ENCODE measurements at places on chromosomes 13 and 19. TPM values are rescaled to one million over a fixed set of nuclear protein-coding genes. Genes with fewer than 3 reads are reported as not detected.

DNA sequence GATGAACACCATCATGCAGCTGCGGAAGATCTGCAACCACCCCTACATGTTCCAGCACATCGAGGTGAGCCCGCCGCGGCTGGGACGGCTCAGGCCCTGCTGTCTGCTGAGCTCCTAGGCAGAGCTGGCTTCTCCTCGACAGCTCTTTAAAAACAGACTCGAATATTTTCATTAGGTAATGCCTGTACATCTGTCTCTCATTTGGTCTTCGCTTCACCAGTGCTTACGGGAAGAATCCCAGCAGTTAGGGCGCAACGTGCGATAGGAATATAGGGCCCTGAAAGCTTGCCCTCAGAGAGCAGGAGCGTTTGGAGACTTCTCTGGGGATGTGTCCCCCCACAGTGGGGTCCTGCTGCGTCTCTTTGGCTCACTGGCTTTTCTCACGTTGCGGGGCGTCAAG is 63.8 kb upstream of the LDLR start:
- no peak for DNase-seq

Gene FBXO27
- 7.1 TPM for polyA plus RNA-seq

DNA sequence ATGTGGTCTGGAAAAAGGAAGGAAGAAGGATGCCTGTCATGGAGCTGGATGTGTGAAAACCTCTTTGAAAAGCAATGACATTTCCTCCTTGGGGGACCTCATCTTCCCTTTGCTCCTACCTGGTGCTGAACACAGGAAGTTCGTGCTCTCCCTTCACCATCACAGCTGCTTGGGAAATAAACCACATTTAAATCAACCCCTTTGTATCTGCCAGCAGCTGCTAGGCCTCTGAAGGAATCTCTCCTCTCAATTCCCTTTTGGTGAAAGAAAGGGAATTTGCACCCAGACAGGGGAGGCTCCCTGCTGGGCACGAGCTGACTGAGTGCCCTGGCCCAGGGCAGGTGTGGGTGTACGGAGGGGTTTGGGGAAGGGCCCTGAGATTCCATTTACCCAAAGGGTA is 437.7 kb downstream of the TSHZ3 start:
- no peak for DNase-seq

DNA sequence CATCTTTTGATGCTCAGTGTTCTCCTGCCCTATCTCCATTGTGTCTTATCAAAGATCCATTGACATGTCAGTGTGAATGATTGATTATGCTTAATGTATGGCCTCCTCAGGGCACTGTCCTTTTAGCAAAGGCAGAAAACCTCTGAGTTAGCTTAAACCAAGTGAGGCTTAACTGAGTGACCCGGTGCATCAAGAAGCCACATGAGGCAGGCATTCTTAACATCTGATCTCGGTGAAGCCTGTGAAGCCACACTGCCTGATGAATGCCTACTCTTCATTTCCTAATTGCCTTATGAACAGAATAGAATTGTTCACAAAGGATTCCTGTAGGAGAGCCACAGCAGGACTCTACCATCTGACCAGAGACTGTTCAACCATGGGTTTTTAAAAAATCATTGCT is 168.1 kb upstream of the SOX21 start:
- no peak for DNase-seq

DNA sequence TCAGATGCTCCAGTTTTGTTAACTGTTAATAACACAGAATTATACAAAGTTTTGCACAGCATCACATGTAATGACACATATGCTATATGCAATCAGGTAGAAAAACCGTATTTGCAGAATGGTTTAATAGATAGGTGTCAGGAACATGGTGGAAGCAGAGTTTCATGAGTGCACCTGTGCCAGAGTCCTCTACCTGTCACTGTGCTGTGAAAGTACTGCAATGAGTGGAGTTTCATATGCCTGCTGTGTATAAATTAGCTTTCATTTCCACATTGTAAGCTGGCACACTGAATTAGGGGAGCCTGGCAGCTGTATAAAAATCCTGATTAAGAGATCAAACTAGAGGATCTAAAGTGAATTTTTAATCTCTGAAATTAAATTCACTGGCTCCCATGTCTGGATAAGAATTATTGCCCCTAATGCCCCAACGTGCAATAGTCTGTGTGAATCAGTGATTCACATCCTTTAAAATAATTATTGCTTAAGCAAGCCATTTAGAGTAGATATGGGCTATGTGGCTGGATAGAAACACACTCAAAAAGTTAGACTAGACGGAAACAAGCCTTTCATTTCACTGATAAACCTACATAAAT is 8.5 kb upstream of the EEF1AKMT1 start:
- DNase-seq = no peak

- DNase-seq = no peak
Observed at GRCh38 chr19:16612636-16613035, 15.4 kb downstream of the MED26 start.

Gene SRRM5
- 0.67 TPM for polyA plus RNA-seq

GRCh38 chr19:10271543-10272086 is 695 bp downstream of the ICAM1 start:
- no peak for DNase-seq

All from renal cortex interstitium (tissue), 15 donors.